Fibroblast of the aortic adventitia (primary cell): ENCODE measurements at places on chromosomes 7 and 10. TPM values are rescaled to one million over a fixed set of nuclear protein-coding genes. Genes with fewer than 3 reads are reported as not detected.

Gene ENO4
- total RNA-seq = 0.27 and 1.4 TPM in 2 replicates

Gene GJD4
- total RNA-seq = 0.09 TPM in 1 of 2 replicates, not detected in the other

Gene ZNF679
- total RNA-seq = not detected in 2 replicates

Gene POLR2J2
- 3.3 and 11.4 TPM in 2 replicates for total RNA-seq

Gene OR2A42
- not detected in 2 replicates for total RNA-seq

Gene RASA4B
- total RNA-seq = 4.6 TPM in 2 replicates

GRCh38 chr7:125878235-125878956 lies 948.8 kb upstream of the POT1 start:
- no peak for DNase-seq

DNA sequence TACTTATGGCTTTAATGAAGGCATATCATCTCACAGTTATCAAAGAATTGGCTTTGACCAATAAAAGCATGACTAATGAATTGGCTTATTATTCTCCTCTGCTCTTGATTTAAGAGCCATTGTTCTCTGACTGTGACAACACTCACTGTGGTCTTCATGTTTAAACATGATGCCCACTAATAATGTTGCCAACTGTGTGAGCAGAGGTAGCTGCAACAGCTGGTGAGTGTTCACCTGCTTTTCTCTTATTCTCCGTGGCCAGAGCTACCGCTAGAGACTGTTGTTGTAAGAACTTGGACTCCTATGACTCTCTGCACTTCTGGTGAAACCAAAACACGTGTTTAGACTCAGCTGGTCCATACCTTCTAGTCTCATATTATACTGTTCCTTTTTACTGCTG lies 335.9 kb downstream of the XPNPEP1 start:
- no peak for DNase-seq

GRCh38 chr7:68407460-68407859 lies 1190.8 kb upstream of the AUTS2 start:
- DNase-seq = no peak

DNA sequence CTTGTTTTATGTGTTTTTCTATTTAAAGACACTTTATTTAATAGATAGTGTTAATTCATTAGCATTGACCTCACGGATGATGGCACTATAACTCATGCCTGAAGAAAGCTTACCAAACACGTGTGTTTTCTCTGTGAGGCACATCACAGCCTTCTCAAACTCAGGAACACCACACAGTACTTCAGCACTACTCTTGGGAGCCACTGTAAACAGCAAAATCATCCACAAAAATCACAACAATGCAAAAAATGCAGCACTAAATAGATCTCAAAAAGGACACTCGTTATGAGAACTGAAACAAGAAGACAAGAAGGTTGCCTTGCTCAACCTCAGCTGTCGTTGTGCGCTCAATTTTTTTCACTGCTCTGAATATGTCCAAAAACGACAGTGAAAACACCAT lies 12.0 kb upstream of the PARP12 start:
- DNase-seq = peak; percentile 7

DNA sequence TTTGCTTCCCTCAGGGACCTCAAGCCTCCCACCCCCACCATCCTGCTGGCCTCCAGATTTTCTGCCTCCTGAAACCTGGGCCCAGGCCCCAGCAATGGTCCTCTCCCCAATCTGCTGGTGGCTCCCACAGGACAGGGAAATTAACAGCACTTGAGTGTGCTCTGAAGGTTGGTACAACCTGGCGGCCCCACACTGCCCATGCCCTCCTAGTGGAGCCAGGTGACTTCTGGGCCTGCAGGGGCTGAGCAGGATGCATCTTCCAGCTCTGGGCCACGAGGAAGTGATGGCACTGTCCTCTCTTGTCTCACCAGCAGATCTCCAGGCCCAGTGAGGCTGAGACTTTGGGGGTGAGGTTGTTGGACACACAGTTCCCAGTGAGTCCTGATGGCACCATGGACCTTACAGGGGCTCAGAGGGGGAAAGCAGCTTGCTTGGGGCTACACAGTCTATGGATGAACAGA lies 3.6 kb upstream of the ZMIZ1 start:
- DNase-seq = no peak

DNA sequence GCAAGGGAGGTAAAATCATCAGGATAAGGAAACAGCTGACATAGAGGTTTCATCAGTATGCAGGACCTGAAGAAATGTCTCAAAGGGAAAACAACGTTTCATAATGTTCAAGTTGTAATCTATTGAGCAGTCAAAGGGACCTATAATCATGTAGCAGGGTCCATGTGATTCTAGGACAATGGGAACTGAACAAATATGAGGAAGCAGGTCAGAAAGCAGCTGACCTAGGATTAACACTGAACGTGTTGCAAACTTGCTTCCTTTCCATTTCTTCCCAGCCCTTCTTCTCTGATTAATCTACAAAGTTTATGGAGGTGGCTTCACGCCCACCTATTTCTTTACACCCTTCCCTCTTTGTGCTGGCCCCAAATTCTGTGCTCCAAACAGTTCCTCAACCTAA lies 256.9 kb upstream of the AKR1E2 start:
- DNase-seq = no peak

GRCh38 chr7:22677680-22678079 lies 49.3 kb upstream of the IL6 start:
- no peak for DNase-seq

DNA sequence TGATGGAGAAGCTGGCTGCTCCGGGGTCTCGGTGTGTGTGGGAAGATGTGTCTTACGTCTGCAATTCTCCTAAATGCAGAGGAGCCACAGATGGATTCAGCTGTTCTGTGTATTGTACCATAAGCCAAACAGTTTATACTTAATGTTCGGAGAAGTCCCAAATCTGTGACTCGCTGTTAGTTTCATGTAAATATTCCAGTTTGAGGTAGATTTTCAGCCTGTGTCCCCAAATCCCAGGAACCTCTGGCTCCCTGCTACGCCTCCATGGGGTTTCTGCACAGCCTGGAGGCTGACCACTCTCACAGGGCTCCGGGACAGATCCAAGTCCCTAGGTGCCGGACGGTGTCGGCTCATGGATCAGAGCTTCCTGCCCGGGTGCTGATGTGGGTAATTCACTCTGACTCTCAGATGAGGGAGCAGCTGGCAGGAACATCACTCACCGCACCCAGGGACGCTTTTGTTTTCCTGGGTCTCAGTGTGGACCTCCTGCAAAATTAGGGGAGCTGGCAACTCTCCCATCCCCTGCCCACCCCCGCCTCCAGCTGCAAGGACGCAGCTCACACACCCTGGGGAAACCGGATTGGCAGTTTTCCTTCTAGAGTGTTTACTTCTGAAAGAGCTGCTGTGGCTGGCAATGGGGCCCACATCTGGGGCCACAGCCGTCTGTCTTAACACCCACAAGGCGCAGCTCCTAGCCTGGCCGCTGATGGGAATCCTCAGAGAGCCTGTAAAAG lies 421.1 kb upstream of the FOXK1 start:
- DNase-seq = no peak

DNA sequence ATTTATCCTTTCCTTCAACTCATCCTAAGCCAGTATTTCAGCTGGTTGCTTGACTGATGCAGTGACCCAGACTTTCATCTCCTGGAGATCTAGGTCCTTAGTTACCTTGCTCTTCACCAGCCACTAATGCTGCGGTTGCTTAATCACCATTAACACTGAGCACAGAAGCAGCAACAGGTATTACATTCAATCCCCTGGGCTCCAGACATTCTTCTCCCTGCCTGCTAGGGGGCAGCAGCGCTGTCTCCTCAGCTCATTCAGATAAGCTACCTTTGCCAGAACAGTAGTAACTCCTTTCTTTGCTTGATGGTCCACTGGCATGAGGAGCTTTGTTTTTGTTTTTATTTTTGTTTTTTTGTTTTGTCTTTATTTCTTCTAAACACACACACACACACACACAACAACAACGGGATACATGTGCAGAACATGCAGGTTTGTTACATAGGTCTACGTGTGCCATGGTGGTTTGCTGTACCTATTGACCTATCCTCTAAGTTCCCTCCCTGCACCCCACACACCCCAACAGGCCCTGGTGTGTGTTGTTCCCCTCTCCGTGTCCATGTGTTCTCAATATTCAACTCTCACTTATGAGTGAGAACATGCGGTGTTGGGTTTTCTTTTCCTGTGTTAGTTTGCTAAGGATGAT lies 1043.2 kb upstream of the C7orf33 start:
- DNase-seq = no peak

GRCh38 chr10:4043897-4044665 lies 259.1 kb upstream of the KLF6 start:
- DNase-seq = no peak

GRCh38 chr10:37314862-37315261 lies 189.5 kb downstream of the ANKRD30A start:
- DNase-seq = no peak

GRCh38 chr7:121330053-121330833 lies 1.4 kb downstream of the WNT16 start:
- DNase-seq = no peak

DNA sequence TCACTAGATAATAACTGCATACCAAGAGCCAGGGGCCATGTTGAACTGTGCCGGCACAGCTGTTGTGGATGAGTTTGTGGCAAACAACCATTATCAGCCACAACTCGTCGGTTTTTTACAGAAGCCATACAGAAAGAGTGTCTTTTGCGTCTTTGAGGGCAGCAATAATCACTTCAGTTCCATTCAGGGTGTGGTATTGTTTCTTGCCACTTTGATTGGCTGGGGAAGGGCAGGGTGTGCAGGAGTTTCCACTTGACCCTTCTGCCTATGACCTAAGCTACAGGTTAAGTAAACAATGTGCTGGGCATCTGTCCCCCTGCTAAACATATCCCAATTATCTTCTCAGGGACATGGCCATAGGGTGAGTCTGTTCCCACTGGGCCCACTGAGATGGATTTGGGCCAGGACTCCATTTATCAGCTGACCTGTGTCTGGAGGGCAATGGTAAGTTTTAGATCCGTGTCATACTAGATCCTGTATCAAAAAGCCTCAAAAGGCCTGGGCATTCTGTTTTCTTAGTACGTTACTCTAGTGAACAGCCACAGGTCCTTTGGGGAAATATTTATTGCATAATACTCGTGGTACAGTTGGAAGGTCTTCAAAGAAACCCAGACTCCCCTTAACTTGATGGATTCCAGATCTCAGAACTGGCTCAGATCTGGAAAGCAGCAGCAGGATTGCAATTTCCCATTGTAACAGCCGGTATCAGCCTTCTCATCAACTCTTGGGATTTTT lies 15.9 kb downstream of the ZNF3 start:
- peak; percentile 99 for DNase-seq

GRCh38 chr7:110719741-110720140 lies 371.2 kb upstream of the LRRN3 start:
- no peak for DNase-seq

DNA sequence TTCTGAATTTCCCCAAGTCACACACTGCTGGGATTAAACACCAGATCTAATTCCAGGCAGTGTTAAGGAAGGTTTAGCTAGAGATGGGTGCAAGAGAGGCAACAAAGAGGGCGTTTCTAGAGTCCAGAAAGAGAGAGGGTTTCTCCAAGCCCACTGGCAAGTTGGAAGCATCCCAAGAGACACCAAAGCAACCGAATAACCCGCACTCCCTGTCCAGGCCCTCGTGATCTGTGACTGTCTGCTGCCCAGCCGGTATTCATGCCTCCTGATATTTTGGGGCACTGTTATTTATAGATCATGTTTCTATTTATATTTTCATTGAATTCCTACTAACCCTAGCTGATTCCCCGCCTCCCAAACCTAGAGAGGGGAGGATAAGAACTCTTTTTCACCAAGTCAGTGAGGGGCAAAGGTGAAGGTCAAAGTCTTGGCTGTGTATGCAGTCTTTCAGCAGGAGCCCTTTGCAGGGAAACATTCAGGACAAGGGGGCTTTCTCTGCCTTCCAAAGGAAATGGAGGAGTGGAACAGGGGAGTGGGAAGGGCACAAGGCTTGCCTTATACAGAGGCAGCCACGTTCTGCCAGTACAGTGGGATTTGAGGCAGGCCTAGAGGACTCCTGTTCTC lies 103.6 kb downstream of the SH3PXD2A start:
- no peak for DNase-seq

GRCh38 chr7:114598946-114599345 lies 184.3 kb downstream of the FOXP2 start:
- DNase-seq = no peak

GRCh38 chr10:80075781-80076180 lies 2.7 kb upstream of the TMEM254 start:
- DNase-seq = no peak

GRCh38 chr7:16989811-16990413 lies 108.1 kb upstream of the AGR3 start:
- DNase-seq = peak; percentile 89

GRCh38 chr10:56928714-56929113 lies 567.7 kb upstream of the ZWINT start:
- no peak for DNase-seq

- DNase-seq = no peak
These were observed 560.0 kb downstream of the PTPRN2 start for GRCh38 chr7:158027646-158028045.

DNA sequence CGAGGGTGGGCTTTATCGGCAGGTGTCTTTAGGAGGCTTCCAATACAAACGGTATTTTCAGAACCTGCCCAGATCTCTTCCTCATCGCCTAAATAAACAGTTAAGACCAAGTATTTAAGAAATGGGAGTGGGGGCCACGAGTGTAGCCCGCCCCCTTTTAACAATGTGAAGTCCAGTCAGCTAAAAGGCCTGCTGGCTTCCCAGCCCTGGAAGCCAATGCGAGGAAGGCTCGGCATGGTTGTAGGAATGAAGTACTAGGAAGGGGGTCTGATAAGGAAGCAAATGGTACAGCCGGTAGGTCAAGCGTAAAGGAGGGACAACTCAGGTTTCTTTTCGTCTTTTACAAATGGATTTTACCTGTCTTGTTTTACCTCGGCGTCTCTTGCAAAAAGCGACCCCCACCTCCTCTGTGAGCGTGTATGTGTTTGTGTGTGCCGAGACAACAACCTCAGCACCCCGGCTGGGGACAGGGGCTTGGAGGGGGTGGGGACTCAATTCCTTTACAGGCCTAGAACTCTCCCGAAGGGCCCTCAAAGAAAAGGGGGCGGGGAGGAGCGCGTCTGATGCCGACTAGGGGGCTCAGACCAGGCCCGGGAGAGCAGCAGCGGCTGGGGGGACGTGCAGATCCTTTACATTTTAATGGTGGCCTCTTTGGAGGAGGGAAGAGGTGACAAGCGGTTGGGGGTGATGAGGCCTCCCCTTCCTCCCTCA lies 147.6 kb downstream of the GPR85 start:
- DNase-seq = peak; percentile 28

DNA sequence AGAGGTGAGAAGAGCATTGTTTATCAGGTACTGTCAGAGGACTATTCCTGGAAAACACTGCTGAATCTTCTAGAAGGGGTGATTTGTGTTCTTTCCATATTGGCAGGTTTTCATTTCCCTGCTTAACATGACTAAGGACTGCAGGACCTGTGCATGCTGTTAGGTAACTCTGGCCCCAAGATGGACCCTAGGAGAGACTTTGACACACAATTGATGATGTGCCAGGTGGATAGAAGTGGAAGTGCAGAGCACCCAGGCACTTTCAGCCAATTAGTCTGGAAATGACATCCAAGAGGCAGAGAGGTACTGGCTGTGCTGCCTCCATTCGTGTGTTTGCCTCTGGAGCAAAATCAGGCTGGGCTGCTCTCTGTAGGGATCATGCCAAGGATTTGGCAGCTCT lies 496.3 kb upstream of the GALNT17 start:
- DNase-seq = no peak

- DNase-seq = peak; percentile 44
These were observed 17.8 kb upstream of the ERCC6 start for GRCh38 chr10:49556723-49557122.
